ENCODE measurements at places on chromosomes 3 and 15.
A peak's percentile ranks its signal among the peaks of the same experiment; 100 is the strongest.

GRCh38 chr3:12334786-12335185 lies 45.9 kb downstream of the PPARG start:
- no peak for DNase-seq

GRCh38 chr3:5304789-5305683 lies 117.5 kb downstream of the EDEM1 start:
- peak; percentile 48 for DNase-seq

DNA sequence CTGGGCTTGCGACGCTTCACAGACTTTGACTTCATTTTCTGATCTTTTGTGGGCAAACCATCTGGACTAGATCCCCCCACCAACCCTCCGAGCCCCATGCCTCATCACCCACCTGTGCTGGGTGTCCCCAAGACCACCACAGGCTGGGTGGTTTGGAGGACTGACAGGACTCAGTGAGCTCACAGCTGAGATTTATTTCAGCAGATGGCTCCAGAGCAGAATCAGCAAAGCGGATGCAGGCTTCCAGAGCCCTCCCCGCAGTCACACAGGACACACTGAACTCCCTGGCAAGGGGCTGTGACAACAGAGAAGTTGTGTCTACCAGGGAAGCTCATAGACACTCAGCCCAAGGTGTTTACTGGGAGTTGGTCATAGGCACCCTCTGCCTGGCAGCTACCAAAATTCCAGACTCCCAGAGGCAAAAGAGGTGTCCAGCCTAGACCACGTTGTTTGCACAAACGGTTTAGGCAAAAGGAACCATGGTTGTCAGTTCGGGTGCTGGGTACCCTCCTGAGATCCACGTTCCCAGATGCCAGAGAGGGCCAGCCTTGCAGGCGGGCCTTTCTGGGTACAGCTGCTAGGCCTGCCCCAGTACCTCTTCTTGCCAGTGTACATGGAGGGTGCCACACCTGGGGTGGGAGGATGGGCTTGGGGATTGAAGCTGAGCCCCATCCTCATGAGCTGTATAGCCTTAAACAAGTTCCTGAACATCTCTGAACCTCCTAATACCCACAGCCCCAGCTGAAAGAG lies 170.3 kb downstream of the NSMCE3 start:
- DNase-seq: no peak

GRCh38 chr3:56796996-56797395 lies 4.8 kb downstream of the ARHGEF3 start:
- DNase-seq: no peak

DNA sequence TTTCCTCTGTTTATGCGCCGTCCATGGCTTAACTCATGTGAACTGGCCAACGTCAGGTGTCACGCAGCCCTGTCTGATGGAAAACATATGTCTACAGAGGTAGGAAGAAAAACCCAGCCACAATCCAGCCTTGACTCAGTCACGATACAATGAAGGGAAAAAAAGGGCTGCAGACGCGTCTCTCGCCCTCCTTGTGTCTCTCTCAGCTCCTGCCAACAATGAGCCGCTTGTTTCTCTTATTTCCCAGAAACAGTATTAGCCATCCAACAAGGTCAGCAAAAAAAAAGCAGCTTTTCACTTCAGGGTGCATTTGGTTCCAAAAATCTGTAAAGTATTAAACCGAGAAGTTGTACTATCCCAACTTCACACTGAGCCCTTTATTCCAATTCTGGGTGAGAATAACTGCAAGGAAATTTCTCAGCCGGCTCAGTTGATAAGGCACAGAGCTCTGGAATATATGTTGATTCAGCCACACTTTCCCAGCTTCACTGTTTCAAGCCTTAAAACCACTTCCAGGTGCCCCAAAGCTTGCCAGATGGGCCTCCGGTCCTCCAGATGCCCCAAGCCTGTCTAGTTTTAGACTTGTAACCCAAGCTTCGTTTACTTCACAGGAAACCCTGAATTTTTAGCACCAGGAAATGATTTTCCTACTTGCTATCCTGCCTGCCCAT lies 79.4 kb downstream of the TM4SF4 start:
- DNase-seq: no peak

GRCh38 chr3:189975391-189975990 lies 145.2 kb downstream of the P3H2 start:
- no peak for DNase-seq

- no peak for DNase-seq
These were observed 42.0 kb upstream of the SPTSSB start for GRCh38 chr3:161413127-161413854.

DNA sequence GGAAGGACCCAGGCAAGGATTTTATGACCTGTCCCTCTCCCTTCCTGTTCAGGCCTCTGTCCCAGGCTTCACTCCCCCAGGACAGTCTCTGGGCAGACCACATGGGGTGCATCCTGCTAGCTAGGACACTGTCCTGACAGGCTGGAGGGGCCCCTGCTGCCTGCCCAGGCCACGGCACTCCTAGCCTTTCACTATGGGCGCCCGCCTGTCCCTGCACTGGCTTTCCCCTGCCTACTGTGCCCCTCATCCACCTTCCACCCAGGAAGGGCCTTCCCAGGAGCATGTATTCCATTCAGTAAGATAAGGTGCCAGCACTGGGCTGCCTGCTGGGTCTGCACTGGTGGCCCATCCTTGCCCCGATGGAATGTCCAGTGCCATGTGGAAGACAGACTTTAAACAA lies 145.3 kb downstream of the DNAJB8 start:
- no peak for DNase-seq

DNA sequence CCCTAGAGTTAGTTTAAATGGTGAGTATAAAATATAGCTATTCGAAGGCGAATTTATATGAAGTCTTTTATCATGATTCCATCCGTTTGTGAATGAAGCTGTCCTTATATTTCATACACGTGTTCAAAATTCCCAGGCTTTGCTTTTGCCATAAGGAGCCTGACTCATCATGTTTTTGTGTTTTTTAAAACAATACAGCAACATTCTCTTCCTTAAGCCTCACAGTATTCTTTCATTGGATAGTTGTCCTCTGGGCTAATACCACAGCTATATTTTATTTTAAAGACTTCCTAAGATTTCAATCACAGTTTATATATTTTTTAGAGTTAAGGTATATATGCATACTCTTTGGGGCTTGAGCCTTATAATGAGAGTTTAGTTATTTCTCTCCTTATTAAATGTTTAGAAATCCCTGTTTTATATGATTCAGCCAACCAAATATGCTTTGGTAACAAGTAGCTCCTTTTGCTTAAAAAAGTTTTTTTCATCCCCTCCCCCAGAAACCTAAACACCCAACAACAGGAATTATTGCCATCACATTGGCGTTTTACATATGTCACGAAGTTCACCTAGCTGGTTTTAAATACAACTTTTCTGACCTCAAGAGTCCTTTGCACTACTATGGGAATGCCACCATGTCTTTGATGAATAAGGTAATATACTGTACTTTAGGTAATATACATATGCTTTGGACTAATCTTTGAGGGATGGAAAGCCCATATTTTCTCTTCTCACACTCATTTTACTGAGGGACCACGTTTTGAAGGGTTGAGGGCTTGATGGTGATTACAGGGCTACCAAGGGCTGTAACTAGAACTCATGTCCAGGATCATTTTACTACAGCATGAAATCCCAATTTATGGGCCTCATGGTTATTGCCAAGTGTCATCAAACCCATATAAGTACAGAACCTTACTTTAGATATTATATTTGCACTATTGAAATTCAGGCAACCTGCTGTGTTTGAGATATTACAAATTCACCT lies 28.5 kb downstream of the ST3GAL6 start:
- no peak for DNase-seq

- DNase-seq: no peak
These were observed 4.4 kb downstream of the CCR1 start for GRCh38 chr3:46203681-46204080.

- DNase-seq: no peak
These were observed 34.0 kb downstream of the SENP7 start for GRCh38 chr3:101478980-101479379.

DNA sequence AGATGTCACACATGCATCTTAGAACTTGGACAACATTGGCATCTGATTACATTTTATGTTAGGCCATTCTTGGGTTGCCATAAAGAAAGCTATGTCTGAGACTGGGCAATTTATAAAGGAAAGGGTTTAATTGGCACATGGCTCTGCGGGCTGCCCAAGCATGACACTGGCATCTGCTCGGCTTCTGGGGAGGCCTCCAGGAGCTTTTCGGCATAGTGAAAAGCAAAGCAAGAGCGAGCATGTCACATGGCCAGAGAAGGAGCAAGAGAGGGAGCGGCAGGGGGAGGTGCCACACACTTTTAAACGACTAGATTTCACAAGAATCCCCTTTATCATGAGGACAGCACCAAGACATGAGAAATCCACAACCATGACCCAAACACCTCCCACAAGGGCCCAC lies 11.3 kb downstream of the RYR3 start:
- DNase-seq: no peak

DNA sequence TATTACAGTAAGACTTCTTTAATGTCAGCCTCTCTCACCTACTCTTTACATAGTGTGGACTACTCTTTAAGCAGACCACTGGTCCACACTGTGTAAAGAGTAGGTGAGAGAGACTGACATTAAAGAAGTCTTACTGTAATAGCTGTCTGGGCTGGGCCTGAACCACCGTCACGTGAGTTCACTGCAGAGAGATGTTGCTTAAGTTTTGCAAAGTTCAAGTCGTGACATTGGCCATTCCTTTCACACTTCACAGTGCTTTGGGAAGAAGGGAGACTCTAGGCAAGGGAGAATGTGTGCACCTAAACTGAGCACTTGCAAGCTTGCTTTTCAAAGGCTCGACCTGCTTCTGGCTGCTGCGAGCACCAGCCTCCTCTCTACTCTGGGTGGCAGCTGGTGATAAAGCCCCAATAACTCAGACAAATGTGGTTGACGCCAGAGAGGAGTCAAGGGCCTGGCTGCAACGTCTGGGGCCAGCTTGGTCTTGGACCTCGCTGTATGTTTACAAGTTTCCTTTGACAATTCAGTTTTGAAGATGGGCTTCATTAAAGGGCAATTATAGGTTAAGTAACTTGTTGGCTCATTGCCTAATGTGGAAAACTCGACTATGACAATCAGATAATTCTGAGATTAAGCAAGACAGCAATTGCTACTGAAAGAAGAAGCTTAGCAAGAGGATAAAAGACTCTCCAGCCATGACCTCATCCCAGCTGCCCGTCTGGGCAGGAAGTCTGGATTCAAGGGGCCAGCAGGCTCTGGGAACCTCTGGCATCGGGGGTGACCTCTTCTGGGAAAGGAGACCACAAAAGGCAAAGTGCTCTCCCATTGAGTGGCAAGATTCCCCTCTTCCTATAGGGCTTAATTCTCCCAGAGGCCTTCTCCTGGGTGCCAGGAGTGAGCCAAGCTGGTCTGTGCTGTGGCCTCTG lies 242.1 kb upstream of the TLE3 start:
- no peak for DNase-seq

DNA sequence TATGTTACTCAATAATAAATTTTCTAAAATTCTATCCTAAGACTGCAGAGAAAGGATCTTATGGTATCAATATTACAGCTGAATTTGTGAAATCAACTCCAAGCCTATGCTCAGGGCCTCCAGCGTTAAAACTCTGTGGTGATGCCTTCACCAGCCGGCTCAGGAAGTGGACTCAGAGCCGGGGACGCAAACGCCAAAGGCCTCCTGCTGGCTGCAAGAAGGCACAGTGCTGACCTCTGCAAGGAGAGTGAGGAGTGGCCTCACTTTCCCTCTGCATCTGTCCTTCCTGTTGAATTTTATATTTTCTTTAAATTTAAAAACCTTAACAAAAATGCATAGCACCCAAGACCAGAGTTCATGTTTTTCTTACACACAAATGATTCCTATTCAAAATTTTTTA lies 48.5 kb downstream of the HERC2 start:
- no peak for DNase-seq

DNA sequence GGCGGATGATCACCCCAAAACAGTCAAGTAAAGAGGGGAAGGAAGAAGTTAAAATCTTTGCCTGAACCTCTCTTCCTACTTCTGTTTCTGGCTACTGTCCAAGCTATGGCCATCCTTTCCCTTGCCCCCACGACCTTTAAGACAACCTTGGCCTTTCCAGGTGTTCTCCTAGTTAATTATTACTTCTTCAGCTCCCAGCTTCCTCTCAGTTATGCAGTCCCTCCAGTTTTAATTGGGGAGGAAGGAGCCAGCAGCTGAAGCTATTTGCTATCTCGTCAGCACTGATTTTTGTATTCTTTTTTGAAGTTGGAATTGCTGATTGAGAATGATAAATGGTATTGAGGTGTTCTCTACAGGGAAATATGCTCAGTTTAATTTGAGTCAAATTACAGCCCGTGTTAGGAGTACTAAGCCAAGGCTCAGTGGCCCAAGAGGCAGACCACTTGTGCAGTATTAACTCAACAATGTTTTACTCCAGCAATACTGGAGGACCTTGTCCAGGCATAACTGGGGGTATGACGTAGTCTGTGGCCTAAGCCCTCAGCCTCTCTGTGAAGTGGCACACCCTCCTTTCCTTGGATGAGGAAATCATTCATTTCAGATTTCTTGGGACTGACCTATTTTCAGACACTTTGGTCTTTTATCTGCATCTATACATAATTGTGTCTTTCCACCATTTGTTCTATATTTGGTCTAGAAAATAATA lies 336.9 kb downstream of the SLC9A9 start:
- DNase-seq: no peak

- no peak for DNase-seq
These were observed 969.6 kb upstream of the ALCAM start for GRCh38 chr3:104396974-104397669.

DNA sequence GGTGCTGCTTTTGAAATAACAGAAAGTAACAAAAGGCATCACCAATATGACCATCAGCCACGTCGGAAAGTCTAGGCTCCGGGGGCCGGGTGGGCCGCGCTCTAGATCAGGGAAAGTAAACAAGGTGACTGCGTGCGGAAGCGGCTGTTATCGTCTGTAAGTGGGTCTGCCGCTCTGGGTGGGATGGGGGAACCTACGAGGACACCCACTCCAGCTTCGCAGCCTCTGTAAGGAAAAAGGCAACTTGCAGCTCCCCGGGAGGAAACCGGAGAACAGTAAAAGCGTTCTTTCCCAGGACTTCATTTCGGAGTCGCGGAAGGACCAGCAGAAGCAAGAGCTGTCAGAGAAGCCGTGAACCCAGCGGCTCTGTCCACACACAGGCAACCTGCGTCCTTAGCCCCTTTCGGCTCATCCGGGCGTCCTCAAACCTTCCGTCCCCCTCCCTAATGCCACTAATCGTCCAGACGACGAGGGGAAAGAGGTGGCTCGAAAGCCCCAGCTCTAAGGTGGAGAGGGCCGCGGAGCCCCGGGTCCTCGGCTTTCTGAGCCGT lies 461 bp downstream of the XRN1 start:
- DNase-seq: peak; percentile 57
